NAMALWA (cell line): ENCODE measurements at places on chromosomes 1 and 21.

DNA sequence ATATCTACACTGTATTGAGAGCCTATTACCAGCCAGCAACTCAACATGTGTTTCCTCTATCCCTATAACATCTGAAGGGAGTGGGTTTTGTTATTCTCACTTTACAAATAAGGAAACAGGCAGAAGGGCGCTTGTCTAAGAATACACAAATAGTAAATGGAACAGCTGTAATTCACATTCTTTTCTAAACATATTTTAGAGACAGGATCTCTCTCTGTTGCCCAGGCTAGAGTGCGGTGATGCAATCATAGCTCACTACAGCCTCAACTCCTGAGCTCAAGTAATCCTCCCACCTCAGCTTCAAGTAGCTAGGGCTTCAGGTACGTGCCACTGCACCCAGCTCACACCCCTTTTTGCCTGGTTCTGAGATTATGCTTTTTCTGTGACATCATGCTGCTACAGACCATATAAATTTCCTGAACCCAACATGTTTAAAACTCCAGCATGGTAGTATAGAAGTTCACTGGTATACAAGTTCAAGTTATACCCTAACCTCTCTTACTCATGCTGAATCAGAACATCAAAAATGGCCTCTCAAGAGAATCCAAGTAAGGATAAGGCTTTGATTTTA, 8.6 kb upstream of the TACSTD2 start:
- DNase-seq, result no peak

- DNase-seq, result no peak
Measured at GRCh38 chr21:45404730-45405270, at the start of gene COL18A1. TSS of gene COL18A1 (plus strand) at chr21:45405165. CDS start at chr21:45405231, 66 bp downstream.

DNA sequence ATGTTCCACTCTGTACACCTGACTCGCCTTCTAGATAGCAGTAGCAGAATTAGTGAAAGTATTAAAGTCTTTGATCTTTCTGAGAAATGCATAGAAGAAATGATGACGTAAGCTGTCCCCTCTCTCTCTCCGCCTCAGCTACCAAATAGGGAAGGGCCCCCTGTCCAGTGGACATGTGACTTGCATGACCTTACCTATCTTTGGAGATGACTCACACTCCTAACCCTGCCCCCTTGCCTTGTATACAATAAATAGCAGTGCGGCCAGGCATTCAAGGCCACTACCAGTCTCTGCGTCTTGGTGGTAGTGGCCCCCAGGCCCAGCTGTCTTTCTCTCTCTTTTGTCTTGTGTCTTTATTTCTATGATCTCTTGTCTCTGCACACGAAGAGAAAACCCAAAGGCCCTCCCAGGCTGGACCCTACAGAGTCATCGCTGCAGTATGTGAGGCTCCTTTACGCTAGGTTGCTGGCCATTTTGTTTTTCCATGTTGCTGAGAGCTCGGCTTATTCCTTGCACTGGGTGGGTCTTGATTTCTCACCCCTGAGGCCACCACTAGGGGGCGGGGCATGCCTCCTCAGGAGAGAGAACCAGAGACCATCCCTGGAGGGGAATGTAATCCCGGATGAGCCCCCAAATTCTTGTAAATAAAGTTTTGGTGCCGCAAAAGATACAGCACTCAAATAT, 16.0 kb upstream of the ZBTB8B start:
- peak; percentile 47 for DNase-seq

DNA sequence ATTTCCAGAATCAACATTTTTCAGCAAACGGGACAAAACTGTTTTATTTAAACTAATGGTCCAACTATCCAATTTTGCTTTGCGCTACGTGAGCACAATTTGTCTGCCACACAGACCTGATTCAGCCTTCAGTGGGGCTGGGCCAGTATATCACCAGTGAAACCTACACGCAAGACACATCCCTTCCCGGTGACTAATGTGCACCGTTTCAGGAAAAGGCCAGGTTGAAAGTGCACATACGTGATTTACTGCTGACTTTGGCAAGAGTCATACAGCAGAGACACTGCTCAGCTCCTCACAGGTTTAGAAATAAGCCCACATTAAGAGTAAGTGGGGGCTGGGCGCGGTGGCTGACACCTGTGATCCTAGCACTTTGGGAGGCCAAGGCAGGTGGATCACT, 5.1 kb upstream of the TMEM51 start:
- no peak for DNase-seq

- DNase-seq, result peak; percentile 77
Measured at GRCh38 chr1:84781946-84782771, 91.9 kb upstream of the SSX2IP start.

- no peak for DNase-seq
Measured at GRCh38 chr1:63866084-63866483, 92.3 kb downstream of the ROR1 start.

DNA sequence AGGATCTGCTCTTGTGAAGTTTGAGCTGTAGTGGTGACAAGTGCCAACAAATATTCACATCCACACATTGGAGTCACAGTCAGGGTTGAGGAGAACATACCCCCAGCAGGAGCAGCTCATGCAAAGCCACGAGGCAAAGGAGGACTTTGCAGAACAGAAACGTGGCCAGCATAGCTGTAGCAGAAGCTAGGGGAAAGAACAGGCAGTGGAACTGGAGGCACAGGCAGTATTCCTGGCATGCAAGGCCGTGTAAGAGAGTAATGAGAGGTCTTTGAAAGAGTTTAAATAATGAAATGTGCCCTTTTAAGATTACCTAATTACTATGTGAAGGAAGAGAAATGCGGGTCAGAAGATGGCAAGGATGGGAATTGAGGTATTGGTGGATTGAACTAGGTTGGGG, 40.9 kb upstream of the IKBKE start:
- DNase-seq, result no peak

- DNase-seq, result no peak
Measured at GRCh38 chr1:229409616-229410369, 24.1 kb downstream of the ACTA1 start.

GRCh38 chr1:24643363-24644099, 429 bp downstream of the SRRM1 start:
- DNase-seq, result peak; percentile 49

DNA sequence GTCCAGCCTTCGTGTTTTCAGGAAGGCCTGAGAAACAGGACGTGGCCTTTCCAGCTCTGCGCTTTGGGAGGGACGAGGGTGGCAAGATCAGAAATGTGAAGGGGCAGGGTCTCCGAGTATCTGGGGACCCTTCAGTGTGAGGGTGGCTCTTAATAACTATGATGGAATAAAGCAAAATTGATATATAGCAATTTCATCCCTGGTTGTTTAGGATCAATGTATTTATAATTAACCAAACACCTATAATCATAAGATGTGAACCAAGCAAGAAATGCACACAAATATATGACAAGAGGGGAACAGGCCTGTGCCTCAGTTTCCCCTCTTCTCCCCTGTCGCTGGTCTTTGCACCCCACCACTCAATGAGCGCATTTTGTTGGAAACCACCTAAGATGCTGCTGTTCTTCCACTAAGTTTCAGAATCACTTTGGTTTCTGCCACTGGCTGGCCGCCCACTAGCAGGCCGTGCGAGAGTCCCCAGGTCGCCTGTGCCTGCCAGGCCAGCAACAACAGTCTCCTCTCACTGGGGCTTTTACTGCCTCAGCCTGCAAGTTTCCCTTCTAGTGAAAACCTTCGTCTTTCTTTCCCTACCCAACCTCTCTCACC, 36.6 kb downstream of the UBASH3A start:
- DNase-seq, result no peak

GRCh38 chr1:24290933-24291487, 28.1 kb upstream of the GRHL3 start:
- DNase-seq, result no peak

- no peak for DNase-seq
Measured at GRCh38 chr1:102181341-102181740, 184.6 kb upstream of the OLFM3 start.
